ENCODE measurements at places on chromosomes 11 and 22.

DNA sequence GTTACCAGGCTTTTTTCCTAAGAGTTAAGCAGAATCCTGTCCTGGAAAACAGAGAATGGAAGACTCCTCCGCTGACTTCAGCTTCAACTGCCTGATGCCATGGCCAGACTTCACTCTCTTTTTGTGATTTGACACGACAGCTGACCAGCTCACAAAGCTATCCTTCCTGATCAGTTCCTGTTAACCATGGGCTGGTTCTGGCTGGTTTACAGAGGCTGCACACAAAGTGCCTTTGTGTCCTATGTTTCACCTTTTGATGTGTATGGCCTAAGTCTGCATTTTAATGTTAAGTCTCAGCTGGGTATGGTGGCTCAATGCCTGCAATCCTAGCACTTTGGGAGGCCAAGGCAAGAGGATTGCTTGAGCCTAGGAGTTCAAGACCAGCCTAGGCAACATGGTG lies 11.1 kb downstream of the FOLR3 start:
- no peak for DNase-seq

GRCh38 chr11:43541993-43542392 lies 138.5 kb upstream of the HSD17B12 start:
- no peak for DNase-seq

GRCh38 chr11:39078465-39078864 lies 2381.0 kb downstream of the LRRC4C start:
- DNase-seq: no peak

GRCh38 chr11:44443836-44444769 lies 121.4 kb upstream of the CD82 start:
- no peak for DNase-seq

GRCh38 chr11:66218846-66219620 lies 49.4 kb upstream of the RAB1B start:
- DNase-seq: no peak

GRCh38 chr11:26620282-26621045 lies 48.4 kb upstream of the MUC15 start:
- no peak for DNase-seq

- DNase-seq: no peak
Observed at GRCh38 chr11:74255741-74256375, 55.6 kb downstream of the P4HA3 start.

DNA sequence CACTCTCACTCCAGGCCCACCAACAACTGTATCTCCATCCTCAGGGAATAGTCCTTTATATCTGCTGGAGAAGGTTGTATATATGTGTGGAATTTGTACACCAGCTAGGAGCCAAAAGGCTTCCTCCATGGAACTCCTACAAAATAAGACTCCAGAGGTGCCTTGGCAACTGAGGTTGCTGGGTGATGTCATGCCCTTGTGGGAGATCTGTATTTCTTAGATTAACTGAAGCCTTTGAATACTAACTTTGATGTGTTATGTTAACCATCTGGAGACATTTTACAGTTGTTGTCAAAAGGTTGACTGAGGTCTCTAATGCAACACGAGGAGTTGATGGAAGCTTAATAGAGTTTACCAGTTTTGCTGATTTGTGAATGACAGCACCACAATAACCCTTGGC lies 139.5 kb upstream of the TTC12 start:
- no peak for DNase-seq

DNA sequence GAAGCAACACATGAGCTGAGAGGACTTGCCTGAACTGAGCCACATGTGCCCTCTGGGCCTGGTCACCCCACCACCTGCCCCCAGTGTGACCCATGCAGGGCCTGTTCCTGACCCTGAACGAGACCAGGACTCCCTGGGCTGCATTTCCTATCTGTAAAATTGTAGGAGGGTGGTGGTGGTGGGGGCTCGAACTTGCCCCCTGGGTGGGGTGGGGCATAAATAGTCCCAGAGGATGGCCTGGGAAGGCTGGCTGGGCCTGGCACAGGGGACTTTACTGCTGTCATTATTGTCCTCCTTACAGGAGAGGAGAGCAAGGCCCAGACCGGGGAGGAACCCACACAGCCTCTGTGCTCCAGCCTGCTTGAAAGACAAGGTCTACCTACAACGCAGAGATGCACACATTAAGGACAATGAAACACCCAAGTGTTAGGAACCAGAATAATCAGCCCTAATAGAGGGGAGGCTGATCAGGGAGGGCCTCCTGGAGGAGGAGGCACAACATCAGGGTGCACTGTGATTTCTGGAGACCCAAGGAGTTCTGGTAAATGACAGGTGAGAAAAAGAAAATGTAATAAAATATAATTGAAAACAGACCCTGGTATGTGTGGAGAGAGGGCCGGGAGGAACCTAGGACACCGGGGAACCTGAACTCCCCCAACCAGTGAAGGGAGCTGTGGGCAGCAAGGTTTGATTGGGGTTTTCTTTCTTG lies 2.8 kb upstream of the AIFM3 start:
- no peak for DNase-seq

DNA sequence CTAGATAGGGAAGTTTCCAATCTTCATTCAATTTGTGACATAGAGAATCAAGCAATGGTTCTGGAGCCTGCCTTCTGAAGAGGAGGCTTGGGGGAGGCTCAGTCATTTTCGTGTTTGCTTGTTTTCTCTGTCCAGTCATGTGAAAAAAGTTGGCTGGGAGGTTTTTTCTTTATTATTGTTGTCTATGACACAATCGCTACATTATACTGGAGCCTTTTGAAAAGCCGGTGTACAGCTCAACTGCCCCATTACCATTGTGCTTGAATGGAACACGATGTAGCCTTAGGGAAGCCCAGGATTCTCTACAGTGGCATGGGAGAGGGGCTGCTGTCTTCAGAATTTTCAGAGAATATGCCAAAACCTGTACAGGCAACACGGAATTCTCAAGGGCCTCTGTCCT lies 57.9 kb upstream of the NCAM1 start:
- DNase-seq: no peak

DNA sequence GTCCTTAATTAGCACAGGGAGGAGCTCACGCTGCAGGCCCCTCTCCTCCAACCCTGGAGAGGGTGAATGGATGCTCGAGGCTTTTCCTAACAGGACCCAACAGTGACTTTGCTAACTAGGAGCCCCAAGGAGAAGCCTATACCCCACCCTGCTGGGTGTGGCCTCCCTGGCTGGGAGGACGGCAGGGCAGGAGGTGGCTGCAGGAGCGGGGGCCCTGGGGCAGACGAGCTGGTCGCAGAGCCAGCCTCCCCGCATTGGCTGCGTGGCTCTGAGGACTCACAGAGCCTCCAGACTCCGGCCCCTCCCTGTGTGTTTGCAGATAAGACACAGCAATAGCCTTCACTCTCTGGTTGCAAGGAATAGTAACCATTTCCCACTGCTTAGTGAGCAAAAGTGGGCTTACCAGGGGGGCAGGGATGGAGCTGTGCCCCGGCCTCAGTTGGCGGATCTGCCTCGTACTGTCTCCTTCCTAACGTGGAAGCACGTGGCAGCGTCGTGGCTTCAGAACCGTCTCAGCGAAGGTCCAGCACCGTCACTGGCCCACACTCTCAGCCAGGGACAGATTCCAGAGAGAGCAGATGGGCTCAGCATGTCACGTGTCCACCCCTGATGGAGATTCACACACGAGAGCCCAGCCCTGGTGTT lies 1087.5 kb downstream of the BRD1 start:
- no peak for DNase-seq

GRCh38 chr11:60169264-60169915 lies 13.5 kb downstream of the MS4A6A start:
- no peak for DNase-seq

DNA sequence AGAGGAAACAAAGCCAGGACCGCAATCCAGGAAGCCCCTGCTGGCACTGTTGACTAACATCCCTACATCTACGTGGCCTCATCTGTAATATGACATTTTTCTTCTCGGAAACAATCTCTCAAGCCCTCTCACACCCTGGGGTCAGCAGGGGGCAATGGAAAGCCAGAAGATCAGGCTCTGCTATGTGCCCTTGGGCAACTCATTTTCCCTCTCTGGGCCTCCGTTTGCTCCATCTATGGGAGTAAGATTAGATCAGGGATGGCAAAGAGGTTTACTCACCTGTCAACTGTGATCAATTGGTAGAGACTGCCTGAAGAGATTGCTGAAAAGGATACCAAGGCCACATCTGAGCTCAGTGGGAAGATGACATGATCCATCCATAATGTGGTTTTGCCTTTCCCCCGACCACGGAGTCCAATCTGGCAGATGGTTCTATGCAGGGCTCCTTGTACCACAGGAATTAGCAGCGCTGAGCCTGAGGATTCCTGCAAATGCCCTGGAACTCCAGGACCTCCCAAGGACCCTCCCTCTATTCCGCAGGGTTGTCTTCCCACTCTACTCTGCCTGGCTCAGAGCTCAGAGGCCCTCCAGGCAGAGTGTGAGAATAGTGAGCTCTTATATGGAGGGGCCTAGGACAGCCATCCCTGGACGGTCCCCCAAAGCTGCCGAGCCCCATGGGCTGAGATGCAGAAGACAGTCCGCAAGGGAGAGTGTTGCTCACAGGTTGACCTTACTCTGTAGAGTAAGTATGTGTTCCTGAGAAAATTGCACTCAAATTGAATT lies 66.1 kb downstream of the CHST1 start:
- DNase-seq: no peak

- DNase-seq: no peak
Observed at GRCh38 chr22:17552737-17553136, 10.6 kb upstream of the SLC25A18 start.

DNA sequence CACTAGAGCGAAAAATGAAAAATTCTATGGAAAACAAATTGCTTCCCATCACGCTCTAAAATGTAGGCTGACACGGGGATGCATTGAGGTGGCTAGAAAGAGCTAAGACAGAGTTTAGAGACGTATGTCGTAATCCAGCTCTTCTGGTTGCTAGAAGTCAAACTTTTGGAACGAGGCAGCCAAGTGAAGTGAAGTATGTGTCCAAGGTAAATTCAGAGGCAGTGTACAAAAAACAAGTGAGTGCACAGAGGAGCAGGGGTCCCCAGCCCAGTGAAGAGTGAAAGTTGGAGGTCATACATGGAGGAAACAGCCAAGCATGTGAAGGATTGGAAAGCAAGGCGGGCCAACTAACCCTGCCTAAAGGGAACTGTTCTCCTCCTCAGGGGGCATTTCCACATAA lies 528.5 kb downstream of the NTM start:
- no peak for DNase-seq

- DNase-seq: no peak
Observed at GRCh38 chr11:104015649-104016415, 20.6 kb upstream of the DDI1 start.

DNA sequence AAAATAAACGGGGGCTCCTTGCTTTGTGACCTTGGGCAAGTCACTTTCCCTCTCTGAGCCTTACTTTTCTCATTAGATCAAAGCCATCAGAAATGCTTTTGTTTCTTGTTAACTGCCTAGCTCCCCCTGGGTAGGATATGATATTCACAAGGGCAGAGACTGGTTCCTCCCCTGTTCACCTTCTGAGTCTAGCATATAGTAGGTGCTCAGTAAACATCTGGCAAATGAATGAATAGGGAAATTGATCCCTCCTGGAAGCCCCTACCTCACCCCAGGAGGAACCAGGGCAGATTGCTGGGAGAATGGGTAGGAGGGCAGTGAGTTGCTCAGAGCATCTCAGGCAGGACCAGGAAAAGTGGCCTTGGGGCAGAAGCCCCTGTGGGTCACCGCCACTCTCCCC lies 6.6 kb upstream of the SAC3D1 start:
- DNase-seq: no peak

DNA sequence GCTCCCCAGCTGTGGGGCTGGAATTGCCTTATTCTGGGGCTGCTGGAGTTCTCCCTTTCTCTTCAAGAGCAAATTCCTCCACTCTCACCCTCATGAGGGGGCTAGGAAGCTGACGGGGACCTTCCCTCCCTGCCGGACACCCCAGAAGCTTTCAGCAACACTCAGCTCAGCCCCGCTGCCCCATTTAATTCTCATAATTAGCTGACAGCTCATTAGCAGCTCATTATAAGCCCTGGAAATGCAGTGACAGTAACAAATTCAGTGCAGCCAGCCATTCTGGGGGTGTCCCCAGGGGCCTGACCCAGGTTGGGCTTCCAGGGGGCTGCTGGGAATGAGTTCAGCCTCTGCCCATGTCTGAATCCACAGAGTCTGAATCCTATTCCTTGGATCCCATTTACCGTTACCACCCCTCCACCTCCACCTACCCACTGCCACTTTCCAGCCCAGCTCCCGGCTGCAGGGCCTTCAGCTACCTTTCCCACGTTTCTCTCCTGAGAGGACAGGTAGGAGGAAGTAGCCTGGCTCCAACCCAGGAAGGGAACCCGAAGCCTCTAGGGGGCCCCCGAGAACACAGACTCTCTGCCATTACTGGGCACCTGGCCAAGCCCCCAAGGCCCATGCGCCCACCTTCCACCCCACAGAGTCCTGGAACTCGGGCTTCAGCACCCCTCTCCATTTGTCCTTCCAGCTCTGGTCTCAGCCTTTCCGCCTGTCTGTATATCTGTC lies 101.7 kb upstream of the LMO1 start:
- no peak for DNase-seq

GRCh38 chr22:47540011-47540410 lies 777.6 kb downstream of the TBC1D22A start:
- no peak for DNase-seq

GRCh38 chr11:22752908-22753310 lies 76.7 kb downstream of the SVIP start:
- DNase-seq: no peak

DNA sequence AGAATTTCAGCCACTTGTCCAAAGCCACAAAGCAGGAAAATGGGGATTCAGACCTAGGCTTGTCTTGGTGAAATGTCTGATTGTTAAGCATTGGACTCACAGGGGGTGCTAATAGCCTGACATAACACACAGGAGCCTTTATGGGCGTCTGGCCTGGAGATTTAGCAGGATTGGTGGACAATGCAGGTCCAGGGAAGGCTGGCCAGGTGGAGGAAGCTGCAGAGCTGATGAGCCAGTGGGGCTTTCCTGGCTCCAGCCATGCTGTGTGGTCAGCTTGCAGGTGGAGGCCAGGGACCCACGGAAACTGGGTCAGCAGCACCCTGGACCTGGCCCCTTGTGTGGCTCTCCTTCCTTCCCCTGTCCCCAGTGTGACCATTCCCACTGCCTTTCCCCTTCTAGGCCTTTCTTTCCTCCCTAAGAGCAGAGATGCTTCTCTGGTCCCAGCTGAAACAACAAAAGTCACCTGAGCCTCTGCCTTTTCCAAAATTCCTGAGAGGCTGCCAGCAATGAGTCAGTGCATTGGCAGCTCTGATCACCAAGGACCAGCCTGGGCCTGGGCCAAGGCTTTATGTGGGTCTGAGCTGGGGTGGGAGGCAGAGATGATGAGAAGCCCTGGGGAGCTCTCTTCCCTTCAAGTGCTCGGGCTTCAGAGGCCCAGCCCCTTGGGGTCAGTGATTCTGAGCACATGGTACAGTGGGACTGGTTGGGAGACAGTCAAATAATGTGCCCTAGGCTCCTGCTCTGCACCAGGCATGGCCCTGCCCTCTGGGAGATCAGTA lies 85.2 kb downstream of the CCDC81 start:
- DNase-seq: no peak

GRCh38 chr11:6746086-6746618 lies 25.6 kb downstream of the OR2AG2 start:
- DNase-seq: no peak

GRCh38 chr22:30397656-30398635 lies 1.1 kb downstream of the SEC14L2 start:
- no peak for DNase-seq

- no peak for DNase-seq
Observed at GRCh38 chr11:114109206-114110090, 49.9 kb downstream of the ZBTB16 start.

- DNase-seq: no peak
Observed at GRCh38 chr11:72119198-72119597, 6.7 kb upstream of the ANAPC15 start.
